ENCODE measurements at places on chromosomes 11 and 22.

DNA sequence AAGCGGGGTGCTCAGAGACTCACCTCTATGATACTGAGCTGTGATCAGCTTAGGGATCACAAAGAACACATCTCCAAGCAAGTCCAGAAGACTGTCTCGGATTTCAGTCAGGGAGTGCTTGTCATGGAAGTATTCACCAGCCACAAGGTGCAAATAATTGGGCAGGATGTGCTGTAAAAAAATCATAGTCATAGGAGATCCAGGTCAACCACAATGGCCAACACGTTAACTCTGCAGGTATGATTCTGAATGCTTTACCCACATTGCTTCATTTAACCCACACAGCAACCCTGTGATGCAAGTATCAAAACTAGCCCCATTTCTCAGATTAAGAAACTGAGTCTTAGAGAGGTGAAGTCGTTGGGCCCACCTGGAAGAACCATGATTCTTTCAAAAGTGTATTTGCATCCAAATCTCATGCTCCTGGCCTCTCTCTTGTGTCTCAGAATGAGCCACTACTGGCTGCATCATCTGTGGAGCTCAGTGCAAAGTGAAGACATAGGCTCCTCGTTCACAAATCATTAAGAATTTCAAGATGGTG lies 179.3 kb downstream of the BCR start:
- DNase-seq: no peak

GRCh38 chr11:64844330-64845128 lies at the start of gene CDC42BPG:
Gene CDC42BPG, minus strand, starts transcription at chr11:64844653. Its CDS starts 84 bp downstream, at chr11:64844569.
- peak; percentile 42 for DNase-seq

- DNase-seq: no peak
Observed at GRCh38 chr22:32020117-32020516, 22.9 kb upstream of the SLC5A1 start.

- no peak for DNase-seq
Observed at GRCh38 chr22:36162127-36163034, 1.8 kb upstream of the APOL3 start.

GRCh38 chr11:70383664-70384565 lies 14.4 kb upstream of the CTTN start:
- no peak for DNase-seq

DNA sequence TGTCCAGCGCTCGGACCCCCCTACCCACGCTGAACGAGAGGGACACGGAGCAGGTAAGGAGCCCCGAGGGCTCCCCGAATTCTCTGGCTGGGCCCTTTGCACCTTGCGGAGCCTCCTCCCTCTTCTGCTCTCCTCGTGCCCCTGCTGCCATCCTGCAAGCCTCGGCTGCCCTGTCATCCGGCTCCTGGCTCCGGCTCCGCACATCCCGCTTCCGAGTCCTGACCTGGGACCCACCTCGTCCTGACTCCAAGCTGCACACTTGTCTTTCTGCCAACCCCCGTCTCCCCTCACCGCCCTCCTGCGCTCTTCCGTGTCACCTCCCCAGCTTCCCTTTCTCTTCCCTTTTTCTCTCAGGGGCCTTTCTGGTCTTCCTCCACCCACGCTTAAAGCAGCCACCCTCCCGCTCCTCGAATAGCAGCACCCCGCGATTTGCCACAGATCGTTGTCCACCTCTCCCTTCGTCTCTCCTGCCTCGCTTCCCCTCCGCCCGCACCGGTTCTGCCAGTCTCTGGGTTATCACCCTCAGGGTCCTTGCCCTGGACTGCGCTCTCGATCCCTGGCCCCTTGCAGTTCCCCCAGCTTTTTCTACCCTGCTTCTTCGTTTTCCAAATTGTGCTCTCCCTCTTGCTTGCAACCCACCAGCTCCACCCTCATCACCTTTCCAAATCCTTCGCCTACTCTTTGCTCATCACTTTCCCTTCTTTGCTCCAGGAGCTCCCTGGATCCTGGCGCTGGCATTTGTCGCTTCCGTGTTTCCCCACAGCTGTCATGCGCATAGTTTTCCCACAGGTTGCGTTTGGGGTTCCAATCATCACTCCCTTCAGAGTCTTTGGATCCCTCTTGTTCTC lies 822 bp downstream of the MARK2 start:
- DNase-seq: no peak

- no peak for DNase-seq
Observed at GRCh38 chr11:33898957-33899356, 7.1 kb upstream of the LMO2 start.

GRCh38 chr11:122275508-122275907 lies 159.5 kb upstream of the BLID start:
- DNase-seq: no peak

DNA sequence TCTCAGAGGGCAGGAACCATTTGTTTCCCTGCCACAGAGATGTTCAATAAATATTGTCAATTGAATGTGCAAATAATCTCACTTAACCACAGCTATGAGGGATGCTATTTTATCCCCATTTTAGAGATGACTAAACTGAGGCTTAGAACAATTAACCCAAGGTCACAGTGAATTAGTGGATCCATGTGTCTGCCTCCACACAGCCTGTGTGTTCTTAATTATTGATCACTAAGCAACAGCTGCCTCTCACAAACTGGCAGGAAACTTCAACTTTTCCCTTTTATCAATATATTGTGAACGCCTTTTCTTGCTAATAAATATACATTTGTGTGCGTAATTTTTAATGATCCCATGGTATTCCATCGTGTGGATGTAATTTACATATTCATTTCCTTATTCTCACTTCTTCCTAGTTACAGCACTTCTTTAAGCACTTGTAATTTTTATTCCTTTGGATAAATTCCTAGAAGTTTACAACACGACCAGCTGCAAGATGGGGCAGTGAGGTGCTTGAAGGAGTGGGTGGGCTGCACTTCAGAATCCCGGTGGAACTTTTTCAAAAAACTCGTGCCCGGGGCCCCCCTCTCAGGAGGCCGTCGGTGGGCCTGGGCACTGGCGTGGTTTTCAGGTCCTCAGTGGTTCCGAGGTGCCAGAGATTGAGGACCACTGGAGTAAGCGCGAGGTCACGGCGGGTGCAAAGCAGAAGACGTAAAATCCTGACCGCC lies 915 bp upstream of the SREBF2 start:
- DNase-seq: no peak

DNA sequence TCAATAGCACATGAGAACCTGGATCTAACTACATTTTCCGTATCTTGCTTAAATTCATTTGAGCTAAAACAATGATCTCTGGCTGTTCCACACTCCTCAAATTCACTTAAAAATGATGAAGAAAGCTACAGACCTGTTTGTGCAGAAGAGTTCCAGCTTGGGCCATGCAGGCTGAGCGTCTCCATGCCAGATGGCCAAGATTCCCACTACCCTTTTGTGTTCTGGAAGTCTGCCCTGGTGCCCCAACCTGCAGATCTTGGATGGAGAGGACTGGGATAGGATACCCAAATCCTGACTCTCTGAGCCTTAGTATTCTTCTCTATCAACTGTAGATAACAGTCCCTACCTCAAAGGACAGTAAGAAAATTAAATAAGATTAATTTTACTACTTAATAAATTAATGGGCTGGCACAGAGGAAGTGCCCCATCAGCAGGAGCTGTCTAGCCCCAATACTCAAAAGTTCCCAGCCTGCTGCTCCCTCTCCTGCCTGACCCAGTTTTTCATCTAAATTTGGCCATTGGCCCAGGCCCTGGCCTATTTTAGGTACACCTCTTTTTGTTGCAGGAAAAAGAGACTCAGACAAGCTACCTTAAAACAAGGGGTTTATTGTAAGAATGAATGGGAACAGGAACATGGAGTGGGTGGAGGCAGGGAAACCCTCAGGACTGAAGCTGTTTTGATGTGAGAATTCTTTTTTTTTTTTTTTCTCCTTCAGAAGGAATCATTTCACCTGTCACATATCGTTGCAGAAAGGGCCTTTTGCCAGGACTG lies 81.4 kb upstream of the GRK3 start:
- no peak for DNase-seq

DNA sequence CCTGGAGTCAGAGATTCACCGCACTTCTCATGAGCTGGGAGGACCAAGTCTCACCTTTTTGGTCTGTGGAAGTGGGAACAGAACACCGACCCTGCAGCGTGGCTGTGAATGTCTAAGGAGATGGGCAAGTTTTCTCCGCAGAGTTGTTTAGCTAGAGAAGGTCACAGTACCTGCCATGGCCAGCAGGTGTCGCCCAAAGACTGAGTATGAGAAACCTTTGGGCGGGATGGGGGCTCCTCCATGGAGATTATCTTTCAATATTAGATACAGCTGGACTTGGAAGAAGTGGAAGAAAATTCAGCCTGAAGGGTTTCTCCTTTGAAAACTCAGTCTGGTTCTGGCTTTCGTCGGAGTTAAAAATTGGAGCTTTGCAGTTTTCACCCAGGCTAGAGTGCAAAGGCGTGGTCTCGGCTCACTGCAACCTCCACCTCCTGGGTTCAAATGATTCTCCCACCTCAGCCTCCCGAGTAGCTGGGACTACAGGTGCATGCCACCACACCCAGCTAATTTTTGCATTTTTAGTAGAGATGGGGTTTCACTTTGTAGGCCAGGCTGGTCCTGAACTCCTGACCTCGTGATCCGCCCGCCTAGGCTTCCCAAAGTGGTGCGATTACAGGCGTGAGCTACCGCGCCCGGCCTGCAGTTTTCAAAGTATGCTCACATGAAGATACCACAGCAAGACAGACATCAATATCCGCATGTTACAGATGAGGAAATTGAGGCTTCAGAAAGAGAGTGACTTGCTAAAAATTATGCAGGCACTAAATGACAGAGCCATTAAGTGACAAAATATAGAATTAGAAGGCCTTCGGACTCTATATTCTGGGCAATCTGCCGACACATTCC lies 10.7 kb upstream of the DSCAML1 start:
- peak; percentile 47 for DNase-seq

DNA sequence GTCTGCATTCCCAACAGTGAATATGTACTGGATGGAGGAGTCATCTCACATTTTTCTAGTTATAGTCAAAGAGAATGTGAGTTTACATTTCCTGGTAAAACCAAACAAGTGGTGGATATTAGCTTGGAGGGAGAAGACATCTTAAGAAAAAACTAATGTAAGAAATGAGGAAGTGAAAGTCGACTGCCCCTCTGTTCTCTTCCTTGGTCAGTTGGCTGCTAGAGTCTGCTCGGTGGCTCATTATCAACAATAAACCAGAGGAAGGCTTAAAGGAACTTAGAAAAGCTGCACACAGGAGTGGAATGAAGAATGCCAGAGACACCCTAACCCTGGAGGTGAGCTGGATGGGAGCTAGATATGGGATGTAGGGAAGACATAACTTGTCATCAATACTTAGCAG lies 5.8 kb downstream of the SLC22A9 start:
- DNase-seq: no peak

- no peak for DNase-seq
Observed at GRCh38 chr11:60169264-60169915, 13.5 kb downstream of the MS4A6A start.

DNA sequence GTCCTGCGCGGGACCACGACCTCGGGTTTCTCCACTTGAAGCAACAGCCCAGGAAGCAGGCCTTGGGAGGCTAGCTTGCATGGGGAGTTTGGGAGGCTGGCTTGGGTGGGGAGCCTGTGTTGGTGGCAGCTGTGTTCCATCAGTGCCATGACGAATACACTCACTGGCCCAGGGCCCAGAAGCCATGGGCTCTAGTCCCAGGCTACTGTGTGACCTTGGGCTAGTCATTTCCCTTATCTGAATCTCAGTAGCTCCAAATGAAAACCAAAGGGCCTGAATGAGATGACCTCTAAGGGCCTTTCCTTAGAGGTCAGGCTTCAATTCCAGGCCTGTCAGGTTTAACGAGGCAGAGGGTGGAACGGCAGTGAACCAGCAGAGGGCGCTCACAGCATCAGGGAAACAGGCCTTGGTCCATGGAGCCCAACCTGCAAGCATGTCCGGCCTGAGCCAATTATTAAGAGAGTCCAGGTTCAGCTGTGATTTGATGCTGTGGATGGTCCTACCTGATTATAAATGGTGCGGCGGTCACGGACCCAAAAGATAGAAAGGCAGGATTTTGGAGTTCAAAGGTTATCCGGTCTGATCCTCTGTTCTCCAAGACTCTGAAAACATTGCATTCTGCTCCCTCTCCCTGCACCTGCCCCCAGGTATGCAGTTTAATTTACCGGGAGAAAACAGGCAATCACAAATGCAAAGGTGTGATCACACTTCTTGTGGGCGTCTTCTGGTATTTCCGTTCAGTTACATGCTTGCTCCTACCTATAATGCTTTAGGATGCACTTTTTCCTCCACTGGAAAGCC lies 15.9 kb downstream of the PTPN5 start:
- DNase-seq: peak; percentile 6

DNA sequence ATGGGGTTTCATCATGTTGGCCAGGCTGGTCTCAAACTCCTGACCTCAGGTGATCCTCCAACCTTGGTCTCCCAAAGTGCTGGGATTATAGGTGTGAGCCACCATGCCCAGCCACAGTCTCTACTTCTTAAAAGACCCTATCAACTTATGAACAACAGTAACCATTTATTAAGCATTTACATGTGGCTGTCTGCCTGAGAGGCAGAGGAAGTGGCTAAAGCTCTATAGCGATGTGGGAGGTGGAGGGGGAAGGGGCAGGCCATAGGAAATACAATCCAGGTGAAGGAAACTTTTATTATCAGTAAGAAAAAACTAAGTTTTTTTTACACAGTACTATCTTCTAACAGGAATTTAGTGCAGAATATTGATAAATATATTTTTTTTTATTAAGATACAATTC lies 87.8 kb upstream of the PHOX2A start:
- no peak for DNase-seq

- DNase-seq: no peak
Observed at GRCh38 chr11:133934599-133935550, 21.9 kb downstream of the IGSF9B start.

- no peak for DNase-seq
Observed at GRCh38 chr22:48065892-48066291, 1303.4 kb downstream of the TBC1D22A start.

GRCh38 chr11:79564288-79564925 lies 123.6 kb upstream of the TENM4 start:
- DNase-seq: no peak

- no peak for DNase-seq
Observed at GRCh38 chr11:131544591-131544990, 174.2 kb downstream of the NTM start.

DNA sequence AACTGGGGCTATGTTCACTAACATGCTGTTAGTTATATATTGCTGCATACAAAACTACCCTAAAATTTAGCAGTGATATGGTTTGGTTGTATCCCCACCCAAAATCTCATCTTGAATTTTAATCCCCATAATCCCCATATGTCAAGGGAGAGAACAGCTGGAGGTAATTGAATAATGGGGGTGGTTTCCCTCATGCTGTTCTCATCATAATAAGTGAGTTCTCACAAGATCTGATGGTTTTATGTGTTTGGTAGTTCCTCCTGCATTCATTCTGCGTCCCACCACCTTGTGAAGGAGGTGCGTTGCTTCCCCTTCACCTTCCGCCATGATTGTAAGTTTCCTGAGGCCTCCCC lies 10.0 kb upstream of the PATL1 start:
- no peak for DNase-seq

DNA sequence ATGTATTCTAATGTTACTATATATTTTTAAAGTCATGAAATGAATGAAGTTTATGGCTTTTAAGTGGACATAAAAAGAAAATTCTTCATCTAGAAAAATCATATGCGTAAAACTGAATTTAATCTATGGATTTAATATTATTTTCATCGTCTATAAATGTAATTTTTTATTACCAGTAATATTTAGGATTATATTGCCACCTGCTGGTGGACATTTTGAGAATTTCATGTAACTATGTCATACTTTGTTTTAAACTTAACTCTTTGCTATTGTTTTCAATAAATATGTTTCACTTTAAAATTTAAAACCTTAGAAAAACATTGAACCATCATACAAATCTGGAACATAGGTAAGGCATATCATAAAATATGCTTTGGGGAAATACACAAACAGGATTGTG lies 66.5 kb upstream of the CEP126 start:
- DNase-seq: no peak
